Metanephros (tissue), 2 donors: ENCODE measurements at places on chromosomes 2 and 18. TPM values are rescaled to one million over a fixed set of nuclear protein-coding genes. Genes with fewer than 3 reads are reported as not detected.

The NCKAP5 gene
- 7.5 TPM for total RNA-seq

The HOXD1 gene
- total RNA-seq: 5.5 TPM

The AFF3 gene
- 52.7 TPM for total RNA-seq

The PFN4 gene
- total RNA-seq: 2.6 TPM

The MYL12B gene
- 292 TPM for total RNA-seq

The TMEM17 gene
- total RNA-seq: 4.3 TPM

The OR6B2 gene
- total RNA-seq: not detected

The CDCA7 gene
- 12.0 TPM for total RNA-seq

The PRSS56 gene
- total RNA-seq: 0.18 TPM

The DES gene
- total RNA-seq: 582 TPM

The ANTXR1 gene
- total RNA-seq: 91.3 TPM
